ENCODE measurements at places on chromosomes 1 and 21. TPM values are rescaled to one million over a fixed set of nuclear protein-coding genes. Genes with fewer than 3 reads are reported as not detected.

GRCh38 chr1:8427493-8427892, 109.6 kb downstream of the SLC45A1 start:
- no peak for DNase-seq

DNA sequence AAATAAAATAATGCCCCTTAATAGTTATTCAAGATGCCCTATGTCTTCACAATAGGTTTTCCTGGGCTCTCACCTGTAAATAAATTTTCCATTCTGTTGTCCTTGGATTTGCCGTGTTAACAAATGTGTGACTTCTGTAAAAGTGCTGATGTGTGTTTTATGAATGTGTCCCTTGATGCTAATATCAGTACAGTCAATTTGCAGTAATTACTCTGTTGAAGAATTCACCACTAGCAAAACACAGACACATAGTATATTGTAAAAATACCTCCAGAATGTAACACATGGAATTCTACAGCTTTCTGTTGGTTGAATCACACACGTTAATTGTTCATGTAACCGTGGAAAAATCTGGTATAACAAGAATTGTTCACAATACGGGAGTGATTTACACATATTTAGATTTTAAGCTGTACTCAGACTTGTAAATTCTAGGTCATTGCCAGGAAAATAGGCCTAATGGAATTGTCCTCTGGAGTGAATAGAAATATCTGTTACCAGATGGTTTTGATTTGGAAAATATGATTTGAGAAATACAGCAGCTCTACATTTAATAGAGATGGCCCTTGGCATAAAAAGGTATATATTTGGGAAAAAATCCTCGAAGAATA, 36.7 kb upstream of the KCNK2 start:
- no peak for DNase-seq

DNA sequence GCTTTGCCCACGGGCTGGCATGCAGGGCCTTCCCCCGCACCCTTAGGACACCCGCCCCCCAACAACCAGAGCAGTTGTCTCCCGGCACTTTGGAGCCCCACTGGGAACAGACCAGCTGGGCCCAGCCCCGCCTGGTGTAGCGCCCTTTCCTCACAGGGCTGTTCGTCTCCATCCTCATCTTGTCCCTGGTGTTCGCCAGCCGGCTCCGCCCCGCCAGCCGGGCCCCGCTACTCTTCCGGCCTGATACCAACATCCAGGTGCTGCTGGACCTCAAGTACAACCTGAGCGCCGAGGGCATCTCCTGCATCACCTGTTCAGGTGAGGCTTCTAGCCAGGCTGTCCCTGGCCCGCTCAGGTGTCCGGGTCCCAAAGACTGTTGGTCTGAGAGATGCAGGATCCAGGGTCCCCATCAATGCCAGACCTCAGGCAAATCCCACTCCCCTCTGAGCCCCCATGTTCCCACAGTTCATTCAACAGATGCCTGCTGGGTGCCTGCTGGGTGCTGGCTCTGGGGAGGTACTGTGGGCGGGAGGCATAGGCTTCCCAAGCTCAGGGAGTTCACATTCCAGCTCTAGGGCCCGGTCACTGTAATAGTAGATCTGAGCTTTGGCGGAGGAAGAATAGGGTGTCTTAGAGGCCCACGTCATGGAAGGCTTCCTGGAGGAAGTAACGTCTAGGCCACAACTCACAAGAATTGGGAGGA, 41.7 kb downstream of the DISP3 start:
- DNase-seq = no peak

- DNase-seq = no peak
These were observed 46.4 kb downstream of the PKNOX1 start for GRCh38 chr21:43020771-43021170.

- no peak for DNase-seq
These were observed 22.8 kb downstream of the S100A6 start for GRCh38 chr1:153513023-153513422.

DNA sequence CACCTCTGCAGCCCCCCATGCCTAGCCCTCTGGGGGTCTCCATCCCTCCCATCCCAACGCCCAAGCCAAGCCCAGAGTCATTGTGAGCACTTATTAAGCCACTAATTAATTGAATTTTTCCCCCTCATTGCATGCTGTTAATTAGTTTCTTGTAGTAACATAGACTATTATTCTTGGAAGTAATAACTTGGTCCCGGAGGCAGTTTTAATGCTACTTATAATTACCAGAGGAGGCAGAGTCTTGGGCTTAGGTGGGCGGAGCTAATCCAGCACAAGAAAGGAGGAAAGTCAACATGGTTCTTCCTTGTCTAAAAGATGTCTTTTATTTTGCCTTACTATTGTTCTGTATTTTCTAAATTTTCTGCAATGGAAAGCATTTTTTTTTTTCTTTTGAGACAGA, 27.7 kb downstream of the FBXO2 start:
- DNase-seq = no peak

GRCh38 chr1:74485622-74486021, 26.8 kb downstream of the LRRC53 start:
- no peak for DNase-seq

- DNase-seq = no peak
These were observed 5.8 kb upstream of the FNBP1L start for GRCh38 chr1:93442008-93442666.

- no peak for DNase-seq
These were observed 65.4 kb upstream of the SLFNL1 start for GRCh38 chr1:41086921-41087320.

DNA sequence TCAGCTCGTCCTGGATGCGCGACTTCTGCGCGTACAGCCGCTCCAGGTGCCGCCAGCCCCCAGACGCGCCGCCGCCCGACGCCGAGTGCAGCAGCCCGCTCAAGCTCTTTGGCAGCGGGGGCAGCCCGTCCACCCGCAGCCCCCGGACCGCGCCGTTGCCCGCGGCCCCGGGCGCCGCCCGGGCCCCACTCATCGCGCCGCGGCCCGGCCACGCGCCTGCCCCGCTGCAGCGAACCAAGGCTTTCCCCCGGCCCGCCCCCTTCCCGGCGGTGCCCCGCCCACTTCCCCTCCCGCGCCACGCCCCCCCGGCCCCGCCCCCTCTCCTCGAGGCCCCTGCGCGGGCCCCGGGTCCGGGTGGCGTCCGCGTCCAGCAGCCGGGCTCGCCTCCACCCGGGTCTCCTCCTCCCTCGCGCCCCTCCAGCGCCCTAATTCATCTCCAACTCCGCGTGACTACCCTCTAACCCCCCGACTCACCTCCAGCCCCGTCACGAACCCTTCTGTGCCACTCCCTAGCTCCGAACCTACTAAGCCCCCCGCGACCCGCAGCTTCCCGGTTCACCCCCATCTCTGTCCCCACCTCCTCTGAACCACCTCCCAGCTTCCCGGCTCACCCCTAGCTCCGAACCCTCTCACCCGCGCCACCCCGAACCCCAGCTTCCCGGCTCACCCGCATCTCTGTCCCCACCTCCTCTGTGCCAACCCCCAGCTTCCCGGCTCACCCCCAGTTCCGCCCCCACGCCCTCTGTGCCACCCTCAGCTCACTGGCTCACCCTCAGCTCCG, at the start of gene FAM89A:
Gene FAM89A, minus strand, starts transcription at position 236 of the 781 bp plus-strand sequence. Its CDS starts 43 bp downstream, at position 193.
- DNase-seq = peak; percentile 59

DNA sequence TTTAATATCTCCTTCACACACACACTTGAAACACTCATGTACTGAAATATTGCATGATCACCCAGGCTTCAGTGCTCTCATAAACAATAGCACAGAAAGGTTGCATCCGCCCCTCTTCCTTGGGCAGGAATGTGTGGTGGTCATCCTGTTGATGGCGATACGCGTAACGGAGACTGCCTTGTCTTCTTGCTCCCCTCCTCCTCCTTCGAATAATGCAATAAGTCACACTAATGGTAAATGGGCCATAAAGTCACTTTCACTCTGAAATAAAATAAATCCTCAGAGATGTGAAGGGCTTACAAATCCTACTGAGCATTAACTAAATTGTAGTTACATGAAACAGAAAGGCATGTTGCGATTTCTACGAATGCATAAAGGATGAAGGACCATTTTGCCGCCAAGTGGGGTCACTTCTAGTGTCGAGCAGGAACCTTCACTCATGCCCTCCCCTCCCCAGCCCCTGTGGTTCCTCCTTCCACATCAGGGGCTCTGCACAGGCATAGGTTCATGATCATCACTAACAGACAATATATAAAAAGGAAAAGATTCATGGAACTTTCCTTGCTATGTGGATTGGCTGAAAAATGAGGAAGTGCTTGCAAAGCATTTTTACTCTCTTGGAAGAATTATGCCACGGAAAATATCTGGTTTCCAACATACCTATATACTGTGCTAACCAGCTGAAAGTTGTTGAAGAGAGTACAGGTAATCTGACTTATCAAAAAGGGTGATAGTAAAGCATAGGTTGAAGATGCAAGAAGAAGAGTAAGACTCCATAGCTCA, 1.2 kb upstream of the PGBD5 start:
- DNase-seq = no peak

GRCh38 chr1:239436286-239436685, 49.9 kb downstream of the CHRM3 start:
- no peak for DNase-seq

DNA sequence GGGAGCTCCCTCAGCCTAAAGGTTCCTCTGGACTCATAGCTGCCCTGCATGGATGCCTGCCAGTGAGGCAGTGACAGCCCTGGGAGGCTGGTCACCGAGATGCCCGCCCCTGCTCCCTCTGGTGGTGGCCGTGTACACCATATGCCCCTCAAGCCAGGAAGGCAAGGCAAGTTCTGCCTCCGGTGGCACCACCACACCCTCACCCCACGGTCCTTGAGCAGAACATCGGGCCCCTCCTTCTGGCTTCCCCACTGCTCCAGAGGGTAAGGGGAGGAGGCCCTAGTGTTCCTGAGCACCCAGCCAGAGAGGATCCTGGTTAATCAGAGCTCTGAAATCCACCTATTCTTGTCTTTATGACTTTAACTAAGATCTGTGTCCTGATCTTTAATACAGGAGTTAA, 1.5 kb upstream of the S100A14 start:
- peak; percentile 88 for DNase-seq

GRCh38 chr1:100528871-100529270, 9.1 kb upstream of the GPR88 start:
- no peak for DNase-seq

GRCh38 chr1:68431076-68431475, 18.7 kb downstream of the RPE65 start:
- DNase-seq = no peak

- DNase-seq = no peak
These were observed 46.0 kb upstream of the PLA2G4A start for GRCh38 chr1:186782791-186783190.

DNA sequence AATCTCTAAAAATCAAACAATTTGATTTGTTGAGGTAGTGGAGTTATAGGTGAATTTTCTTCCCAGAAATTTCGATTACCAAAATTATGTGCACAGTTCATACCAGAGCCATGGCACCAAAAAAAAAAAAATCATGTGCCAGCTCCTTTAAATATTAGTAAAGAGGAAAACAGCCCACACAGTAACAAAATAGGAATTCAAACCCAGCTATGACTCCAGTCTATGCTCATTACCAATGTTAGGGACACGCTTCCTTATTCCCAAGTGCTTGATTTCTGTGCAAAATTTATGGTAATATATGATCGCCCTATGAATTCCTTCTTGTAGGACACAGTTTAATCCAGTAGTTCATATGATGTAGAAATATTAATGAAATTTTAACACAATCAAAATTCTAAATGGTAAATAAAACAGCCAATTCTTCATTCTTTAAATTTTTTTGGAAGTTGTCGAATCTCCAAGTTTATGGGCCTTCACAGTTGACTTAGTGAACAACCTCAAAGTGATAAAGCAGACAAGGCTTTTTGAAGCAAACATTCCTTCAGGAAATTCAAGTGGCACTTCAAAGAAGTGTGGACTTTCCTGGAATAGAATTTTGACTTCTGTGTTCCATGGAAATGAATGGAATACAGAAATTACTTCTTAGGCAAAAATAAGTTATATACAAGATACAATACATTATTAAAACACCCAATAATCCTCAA, 1.9 kb downstream of the TOR1AIP2 start:
- DNase-seq = no peak

GRCh38 chr1:68321084-68321685, 88.9 kb upstream of the WLS start:
- peak; percentile 67 for DNase-seq

DNA sequence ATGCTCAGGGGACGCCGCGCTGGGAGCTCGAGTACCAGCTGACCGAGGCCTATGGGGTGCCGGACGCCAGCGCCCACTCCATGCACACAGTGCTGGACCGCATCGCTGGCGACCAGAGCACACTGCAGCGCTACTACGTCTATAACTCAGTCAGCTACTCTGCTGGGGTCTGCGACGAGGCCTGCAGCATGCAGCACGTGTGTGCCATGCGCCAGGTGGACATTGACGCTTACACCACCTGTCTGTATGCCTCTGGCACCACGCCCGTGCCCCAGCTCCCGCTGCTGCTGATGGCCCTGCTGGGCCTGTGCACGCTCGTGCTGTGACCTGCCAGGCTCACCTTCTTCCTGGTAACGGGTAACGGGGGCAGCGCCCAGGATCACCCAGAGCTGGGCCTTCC, 1.3 kb upstream of the XKR8 start:
- DNase-seq = no peak

- peak; percentile 74 for DNase-seq
These were observed 16.3 kb downstream of the IER5 start for GRCh38 chr1:181104790-181105133.

DNA sequence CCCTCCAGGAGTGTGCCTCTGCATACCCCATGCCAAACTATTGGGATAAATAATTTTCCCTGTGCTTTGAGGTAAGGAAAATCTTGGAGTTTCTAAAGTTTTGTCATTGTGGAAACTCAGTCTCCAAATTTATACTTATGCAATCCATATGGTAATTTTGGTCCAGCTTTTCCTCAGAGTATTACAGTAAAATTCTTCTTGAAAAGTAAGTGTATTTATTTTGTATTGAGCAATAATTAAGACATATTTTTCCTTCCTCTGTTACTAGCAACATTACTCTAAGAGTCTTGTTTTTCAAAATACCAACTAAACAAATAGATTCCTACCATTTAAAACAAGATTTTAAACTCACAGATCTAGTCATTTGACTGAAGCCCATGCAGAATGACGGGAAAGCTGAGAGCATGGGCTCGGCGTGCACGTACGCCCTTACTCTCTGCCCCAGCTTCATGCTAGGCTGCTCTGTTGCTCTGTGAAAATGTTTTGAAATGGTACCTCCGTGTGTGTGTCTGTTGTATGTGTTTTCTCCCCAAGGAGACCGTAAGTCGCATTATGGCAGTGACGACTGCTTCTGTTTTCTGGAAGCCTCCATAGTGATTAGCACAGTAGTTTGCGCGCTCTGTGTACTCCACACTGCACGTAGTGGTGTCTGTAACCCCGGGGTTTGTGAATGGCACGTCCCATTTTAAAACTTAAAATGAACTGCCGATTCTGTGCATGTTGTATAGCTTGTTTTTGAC, 165.3 kb downstream of the SDCCAG8 start:
- DNase-seq = no peak

Gene CELA3A
- not detected for total RNA-seq

Gene FMO3
- total RNA-seq = 1.6 TPM

Gene TMEM269
- total RNA-seq = not detected

Gene SV2A
- total RNA-seq = 0.43 TPM

Gene LIN9
- total RNA-seq = 19.7 TPM

Gene GUCA2B
- not detected for total RNA-seq

Gene GIPC2
- 1.7 TPM for total RNA-seq

Gene MMEL1
- total RNA-seq = 2.6 TPM

Gene GJB5
- total RNA-seq = not detected

Gene C1orf74
- 2.0 TPM for total RNA-seq

Gene CD101
- total RNA-seq = 0.87 TPM

Gene ATP1A4
- total RNA-seq = not detected

Gene OR14K1
- total RNA-seq = not detected
